ENCODE measurements at places on chromosomes 7 and 10. TPM values are rescaled to one million over a fixed set of nuclear protein-coding genes. Genes with fewer than 3 reads are reported as not detected.

DNA sequence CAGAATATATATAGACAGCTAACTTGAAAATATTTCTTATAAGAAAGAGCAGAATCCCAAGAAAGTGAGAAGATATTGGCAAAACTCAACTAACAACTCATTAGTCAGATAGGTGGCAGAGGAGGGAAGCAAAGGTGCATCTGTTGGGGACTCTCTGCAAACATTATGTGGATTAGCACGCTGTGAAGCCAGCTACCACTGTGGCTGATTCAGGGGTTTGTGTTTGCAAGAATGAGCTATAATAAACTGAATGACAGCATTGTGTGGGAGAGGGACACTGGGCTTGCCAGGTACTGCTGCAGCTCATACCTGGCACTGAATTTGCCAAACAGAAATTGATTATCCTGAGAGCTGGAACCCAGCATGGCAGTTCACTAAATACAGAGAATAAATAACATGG lies 170.3 kb upstream of the MINDY3 start:
- no peaks in the 10 kb centered on the region for H3K4me1 ChIP-seq
- DNase-seq: no peak
- no peaks in the 10 kb centered on the region for H3K27me3 ChIP-seq
- no peak overlapping the region for H3K4me3 ChIP-seq
- H3K36me3 ChIP-seq: no peaks in the 10 kb centered on the region
- no peak overlapping the region for H3K27ac ChIP-seq

DNA sequence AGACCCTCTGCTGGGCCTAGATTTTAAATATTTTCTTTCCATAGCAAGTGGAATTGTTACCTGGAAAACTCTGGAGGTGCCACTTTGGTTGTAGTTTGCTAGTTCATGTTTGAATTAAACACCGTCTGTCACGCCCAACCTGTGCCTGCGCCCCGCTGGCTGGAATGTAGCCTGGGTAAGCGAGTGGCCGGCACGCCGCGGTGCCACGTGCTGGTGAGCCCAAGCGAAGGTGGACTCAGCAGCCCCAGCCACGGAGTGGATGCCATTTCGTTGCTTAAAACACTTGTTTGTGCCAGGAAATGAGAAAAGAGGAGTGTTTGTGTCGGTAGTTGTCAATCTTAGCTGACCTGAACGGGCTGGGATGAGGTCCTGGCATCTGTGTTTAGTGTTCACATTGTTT lies 2.7 kb downstream of the GET4 start:
- peaks cover 11% of the 10 kb centered on the region for H3K27me3 ChIP-seq
- H3K27ac ChIP-seq: no peak overlapping the region
- DNase-seq: no peak
- H3K4me3 ChIP-seq: peak overlapping the region; percentile 57

DNA sequence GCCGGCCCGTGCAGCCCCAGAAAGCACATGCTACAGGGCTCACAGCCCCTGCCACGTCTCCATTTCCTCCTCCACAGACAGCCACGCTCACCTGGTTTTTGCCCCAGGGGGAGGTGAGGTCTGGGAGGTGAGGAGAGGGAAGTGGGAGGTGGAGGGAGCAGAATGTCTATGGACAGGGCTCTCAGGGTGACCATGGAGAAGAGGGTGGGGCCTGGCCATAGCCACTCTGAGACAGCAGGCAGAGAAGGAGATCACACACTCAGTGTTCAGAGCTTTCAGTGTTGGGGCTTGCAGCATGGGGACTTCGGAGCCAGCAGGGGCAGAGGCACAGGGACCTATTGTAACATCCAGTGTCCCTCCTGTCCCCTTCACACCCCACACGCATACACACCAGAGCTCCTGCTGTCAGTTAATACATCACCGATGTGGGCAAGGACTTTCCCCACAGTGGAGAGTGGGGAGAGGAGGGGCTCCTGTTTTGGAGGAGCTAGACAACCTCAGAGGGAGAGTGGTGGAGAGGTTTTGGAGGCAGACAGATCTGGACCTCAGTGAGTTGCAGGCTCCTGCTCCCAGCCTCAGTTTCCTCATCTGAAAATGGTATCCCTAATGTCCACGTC lies 14.4 kb downstream of the WDFY4 start:
- H3K4me3 ChIP-seq: no peak overlapping the region
- H3K27ac ChIP-seq: no peak overlapping the region
- H3K4me1 ChIP-seq: peaks cover 12% of the 10 kb centered on the region
- peaks cover 5% of the 10 kb centered on the region for H3K36me3 ChIP-seq
- DNase-seq: no peak

DNA sequence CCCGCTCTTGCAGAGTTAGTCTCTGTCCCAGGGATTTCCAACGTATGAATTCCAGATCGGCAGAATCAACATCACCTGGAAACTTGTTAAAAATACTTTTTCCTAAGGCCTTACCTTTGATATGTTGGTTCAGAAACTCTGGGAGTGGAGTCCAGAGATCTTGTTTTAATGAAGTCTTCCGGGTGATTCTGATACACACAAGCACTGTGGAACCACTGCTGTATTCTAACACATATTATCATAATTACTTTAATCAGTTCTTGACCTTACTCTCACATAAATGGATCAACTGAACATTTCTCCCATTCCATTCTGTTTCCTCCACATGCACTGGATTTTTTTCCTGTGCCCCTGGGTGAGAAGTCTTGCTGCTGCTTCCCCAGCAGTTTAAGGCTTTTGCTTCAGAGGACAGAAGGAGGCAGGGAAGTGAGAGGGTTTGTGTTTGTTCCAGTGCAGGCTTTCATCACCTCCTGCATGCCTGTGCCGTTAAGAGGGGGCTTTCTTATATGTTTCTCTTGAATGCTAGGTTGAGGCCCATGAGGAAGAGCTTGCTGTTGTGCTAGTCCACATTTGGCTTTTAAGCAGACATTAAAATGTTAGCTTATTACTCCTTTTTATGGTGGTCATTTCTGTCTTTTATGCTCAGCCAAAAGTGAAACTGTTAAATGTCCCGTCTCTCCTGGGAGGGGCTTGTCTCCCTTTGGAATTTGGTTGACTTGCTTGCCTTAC lies 32.4 kb downstream of the CCSER2 start:
- peaks cover 22% of the 10 kb centered on the region for H3K4me1 ChIP-seq
- peak overlapping the region; percentile 59 for H3K27ac ChIP-seq
- H3K36me3 ChIP-seq: no peaks in the 10 kb centered on the region
- no peak for DNase-seq
- no peaks in the 10 kb centered on the region for H3K27me3 ChIP-seq

DNA sequence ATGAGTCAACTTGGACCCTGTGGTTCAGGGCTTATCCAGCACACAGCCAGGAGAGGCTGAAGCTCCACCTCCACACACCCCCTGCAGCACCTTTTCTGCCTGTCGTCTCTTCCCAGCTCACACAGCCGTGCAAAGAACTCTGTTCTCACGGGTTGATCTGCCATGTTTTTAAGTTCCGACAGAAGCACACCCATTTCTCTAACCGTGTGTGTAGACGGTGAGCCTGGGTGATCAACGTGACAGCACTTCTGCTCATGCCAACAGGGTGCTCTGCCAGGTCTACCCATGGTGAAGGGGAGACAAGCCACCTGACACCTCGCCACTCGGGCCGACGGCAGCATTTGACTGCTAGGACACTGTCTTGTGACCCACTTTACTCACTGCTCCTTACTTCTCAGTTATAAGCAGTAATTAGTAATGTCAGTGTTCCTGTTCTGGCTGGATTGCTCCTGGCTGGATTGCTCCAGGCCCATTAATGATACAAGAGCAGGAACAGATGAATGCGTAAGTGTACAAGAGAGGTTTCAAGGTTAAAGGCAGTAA lies 90.5 kb downstream of the RNF216 start:
- H3K36me3 ChIP-seq: no peaks in the 10 kb centered on the region
- peak overlapping the region; percentile 45 for H3K27ac ChIP-seq
- peaks cover 59% of the 10 kb centered on the region for H3K4me1 ChIP-seq
- DNase-seq: no peak

- peaks cover 41% of the 10 kb centered on the region for H3K4me1 ChIP-seq
- DNase-seq: no peak
- H3K27me3 ChIP-seq: peaks cover 6% of the 10 kb centered on the region
- H3K36me3 ChIP-seq: no peaks in the 10 kb centered on the region
- no peak overlapping the region for H3K27ac ChIP-seq
- no peak overlapping the region for H3K4me3 ChIP-seq
Observed at GRCh38 chr10:91596825-91597196, 36.1 kb downstream of the PPP1R3C start.

- no peaks in the 10 kb centered on the region for H3K27me3 ChIP-seq
- no peak overlapping the region for H3K4me3 ChIP-seq
- H3K4me1 ChIP-seq: no peaks in the 10 kb centered on the region
- no peaks in the 10 kb centered on the region for H3K36me3 ChIP-seq
Observed at GRCh38 chr7:141039376-141039775, 24.6 kb upstream of the MRPS33 start.

GRCh38 chr10:11451640-11452260 lies 159.7 kb downstream of the USP6NL start:
- H3K4me3 ChIP-seq: no peak overlapping the region
- no peak overlapping the region for H3K27ac ChIP-seq
- DNase-seq: no peak
- H3K4me1 ChIP-seq: no peaks in the 10 kb centered on the region

The UPF2 gene
- total RNA-seq: 16.4 TPM

The SKAP2 gene
- total RNA-seq: 12.1 TPM

All from glutamatergic neuron (in vitro differentiated cells).